ENCODE measurements at places on chromosomes 7 and 10.

GRCh38 chr10:32548208-32548607, 102.3 kb downstream of the CCDC7 start:
- no peak for DNase-seq

- DNase-seq: no peak
These were observed 2.6 kb upstream of the CYP26A1 start for GRCh38 chr10:93071177-93071472.

DNA sequence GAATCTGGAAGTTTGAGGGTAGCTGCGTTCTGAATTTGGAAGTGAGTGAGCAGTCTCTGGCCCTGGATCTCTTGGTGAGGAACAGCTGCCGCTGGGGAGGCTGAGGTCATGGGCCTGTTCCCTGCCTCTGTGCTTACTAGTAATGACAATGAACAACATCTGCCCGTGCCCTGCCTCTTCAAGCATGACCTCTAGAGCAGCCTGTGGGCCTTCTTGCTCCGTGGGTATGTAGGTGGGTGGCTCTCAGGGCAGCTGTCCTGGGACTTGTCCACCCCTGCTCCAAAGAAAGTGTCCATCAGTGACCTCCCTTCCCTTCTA, 186.2 kb downstream of the CXCL12 start:
- no peak for DNase-seq

- DNase-seq: no peak
These were observed 36.8 kb downstream of the COL28A1 start for GRCh38 chr7:7498856-7499255.

DNA sequence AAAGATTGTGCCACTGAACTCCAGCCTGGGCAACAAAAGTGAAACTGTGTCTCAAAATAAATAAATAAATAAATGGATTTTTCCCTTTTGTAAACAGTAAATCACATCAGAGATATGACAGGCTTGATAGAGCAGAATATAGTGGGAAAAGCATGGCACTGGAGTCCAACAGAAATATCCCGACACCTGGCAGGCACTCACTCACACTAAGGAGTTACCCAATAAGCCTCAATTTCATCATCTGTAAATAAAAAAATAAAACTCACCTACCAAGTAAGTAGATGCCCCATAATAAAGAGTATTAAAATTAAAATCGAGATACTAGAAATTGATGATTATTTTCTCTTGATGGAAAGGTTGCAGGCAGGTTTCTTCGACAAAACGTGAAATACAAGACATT, 1.7 kb downstream of the ATE1 start:
- DNase-seq: no peak

GRCh38 chr7:121560267-121560990, 164.3 kb upstream of the FAM3C start:
- DNase-seq: no peak

DNA sequence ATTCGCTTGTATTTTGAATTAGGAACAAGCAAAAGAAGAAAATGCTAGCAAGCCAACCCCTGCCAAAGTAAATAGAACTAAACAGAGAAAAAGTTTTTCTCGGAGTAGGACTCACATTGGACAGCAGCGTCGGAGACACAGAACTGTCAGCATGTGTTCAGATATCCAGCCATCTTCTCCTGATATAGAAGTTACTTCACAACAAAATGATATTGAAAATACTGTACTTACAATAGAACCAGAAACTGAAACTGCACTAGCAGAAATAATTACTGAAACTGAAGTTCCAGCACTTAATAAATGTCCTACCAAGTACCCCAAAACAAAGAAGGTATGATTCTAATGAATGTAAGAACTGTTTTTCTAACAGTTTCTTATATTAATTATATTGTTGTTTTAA, 87.9 kb downstream of the KMT2E start:
- no peak for DNase-seq

DNA sequence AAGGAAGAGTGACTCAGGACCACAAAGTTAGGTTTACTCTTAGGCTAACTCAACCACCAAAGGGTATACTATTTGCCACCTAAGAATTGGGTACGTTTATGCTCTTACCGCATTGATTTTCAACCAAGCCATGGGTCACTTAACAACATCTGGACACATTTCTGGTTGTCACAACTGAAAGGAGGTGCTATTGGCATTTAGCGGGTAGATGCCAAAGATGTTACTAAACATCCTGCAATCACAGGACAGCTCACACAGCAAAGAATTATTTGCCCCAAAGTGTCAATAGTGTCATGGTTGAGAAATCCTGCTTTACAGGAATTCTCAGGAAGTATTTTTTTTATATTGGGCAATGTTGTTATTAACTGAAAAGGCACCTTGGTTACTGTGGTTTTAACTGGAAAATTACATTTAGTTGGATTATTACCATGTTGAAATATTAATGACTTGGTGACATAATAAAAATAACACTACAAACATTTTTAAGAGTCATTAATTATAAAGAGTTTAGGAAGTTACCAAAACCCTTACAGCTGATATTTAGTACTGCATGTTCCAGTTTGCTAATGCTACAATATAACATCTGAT, 185.0 kb upstream of the TMEM196 start:
- DNase-seq: peak; percentile 100

- peak; percentile 40 for DNase-seq
These were observed 47.4 kb downstream of the ORC5 start for GRCh38 chr7:104160375-104160774.

DNA sequence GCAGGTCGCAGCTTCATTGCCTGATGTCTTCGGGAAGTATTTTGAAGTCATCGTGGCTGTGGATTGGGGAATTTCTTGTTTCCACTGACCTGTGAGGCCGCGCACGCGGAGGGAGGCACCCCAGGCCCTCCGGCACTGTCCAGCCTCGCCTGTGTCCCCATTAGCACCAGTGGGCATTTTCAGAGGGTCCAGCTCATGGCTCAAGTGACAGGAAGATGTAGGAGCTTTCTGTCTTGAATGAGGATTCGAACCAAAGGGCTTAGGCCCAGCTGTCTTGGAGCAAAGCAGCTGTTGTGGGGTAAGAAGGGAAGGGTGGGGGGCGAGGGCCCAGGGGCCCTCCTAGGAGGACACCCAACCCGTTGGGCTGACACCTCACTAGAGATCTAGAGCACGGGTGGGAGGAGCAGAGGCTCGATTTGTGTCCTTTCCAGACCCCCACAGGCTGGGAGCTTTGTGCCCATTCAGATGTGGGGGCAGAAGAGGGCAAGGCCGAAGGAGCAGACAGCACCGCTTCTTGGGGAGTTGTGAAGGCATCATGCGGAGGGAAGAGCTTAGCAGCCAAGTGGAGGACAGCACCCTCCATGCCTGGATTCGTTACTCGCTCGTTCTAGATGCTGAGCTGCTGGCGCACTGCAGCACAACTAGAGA, 914 bp downstream of the ZNF37A start:
- DNase-seq: no peak

GRCh38 chr10:8485032-8485431, 430.5 kb downstream of the GATA3 start:
- DNase-seq: no peak

DNA sequence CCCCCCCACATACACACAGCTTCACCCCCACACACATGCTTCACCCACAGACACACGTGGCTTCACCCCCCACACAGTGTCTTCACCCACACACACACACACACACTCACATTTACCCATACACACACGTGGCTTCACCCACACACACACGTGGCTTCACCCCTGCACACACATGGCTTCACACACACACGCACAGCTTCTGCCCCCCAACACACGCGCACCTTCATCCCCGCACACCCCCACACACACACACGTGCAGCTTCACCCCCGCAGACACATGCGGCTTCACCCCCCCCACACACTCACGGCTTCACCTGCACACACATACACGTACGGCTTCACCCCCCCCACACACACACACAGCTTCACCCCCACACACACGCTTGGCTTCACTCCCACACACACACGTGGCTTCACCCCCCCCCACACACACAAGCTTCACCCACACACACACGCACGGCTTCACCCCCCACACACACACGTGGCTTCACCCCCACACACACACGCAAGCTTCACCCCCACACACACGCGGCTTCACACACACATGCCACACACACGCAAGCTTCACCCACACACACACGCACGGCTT, 82.4 kb downstream of the NKX6-2 start:
- DNase-seq: no peak

DNA sequence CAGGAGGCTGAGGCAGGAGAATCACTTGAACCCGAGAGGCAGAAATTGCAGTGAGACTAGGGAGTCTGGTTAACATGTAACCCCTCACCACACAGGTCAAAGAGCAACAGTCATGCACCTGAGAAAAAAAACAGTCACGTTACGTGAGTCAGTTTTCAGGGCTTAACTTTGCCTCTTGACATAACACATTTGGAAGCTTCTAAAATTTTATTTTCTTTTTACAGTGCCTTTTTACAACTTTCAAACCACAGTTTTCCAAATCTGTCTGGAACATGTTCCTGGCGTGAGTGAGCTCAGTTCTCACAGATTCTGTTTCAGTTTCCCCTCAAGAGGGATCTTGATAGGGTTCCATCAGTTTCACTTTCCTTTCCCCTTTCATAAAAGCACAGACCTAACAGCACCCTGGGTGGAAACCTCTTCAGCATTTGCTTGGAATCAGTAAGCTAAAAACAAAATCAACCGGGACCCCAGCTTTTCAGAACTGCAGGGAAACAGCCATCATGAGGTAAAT, 4.4 kb downstream of the IFIT3 start:
- peak; percentile 79 for DNase-seq

GRCh38 chr10:70475661-70476060, 2.9 kb upstream of the PALD1 start:
- DNase-seq: peak; percentile 67

DNA sequence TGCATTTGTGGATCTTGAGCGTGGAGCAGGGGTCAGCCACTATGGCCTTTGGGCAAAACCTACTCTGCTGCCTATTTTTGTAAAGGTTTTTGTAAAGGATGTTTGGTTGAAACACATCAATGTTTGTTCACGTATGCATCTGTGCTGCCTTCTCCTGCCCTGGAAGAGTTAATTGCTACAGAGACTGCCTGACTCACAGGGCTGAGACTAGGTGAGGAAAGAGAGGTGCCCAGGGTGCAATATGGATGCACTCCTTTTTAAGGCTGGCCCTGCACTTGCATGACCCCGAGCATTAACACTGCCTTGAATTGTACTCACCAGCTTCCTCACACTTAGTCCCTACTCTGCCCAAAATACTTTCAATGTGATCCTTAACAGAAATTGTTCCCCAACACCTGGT, 20.9 kb upstream of the NAMPT start:
- DNase-seq: no peak

DNA sequence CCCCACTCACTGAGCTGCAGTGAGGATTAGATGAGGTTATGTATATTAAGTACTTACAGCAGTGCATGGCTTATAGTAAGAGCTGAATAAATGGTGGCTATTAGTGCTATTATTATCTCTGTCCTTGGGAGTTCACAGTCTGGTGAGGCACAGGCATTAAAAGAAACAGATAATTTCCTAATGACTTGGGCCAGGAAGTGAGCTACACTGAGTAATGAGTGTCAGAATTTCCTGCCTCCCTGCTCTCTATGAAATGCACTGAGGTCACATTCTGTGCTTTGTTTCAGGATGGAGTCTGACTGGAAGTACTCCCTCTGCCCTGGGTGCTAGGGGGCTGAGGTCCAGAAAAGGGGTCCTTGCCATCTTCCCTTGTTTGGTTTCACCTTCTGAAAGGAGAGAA, 48.7 kb upstream of the LOXL4 start:
- DNase-seq: peak; percentile 44

DNA sequence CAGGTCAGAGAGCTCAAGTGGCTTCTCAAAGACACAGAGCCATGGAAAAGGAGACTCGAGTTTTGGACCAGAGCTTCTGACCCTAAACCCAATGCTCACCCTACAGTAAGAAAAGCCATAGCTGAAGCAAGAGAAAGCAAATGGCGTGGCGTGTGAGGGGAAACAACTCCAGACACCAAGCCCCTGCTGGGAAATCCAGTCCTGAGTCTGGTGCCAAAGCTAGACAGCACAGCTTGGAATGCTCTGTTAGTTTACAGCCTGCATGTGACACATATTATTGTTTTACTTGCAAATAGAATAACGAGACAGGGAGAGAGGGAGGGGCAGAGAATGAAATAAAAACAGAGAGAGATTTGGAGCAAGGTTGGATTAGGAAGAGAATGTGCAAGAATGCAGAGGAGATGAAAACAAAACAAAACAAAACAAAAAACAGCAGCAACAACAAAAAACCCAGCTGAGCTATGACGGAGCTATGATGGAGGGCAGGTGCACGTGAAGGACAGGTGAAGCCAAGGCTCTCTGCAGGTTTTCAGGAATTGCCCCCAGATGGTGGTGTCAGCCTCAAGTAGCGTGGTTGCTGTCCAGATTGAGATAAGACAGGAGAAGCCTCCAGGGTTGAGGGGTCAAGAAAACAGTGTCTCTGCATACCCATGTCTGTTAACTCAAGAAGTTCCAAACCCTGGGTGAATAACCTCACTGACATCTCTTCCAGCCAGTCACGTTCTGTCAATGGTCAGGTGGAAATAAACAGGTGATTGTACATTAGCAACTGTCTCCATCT, 69.7 kb upstream of the LRRC18 start:
- no peak for DNase-seq

DNA sequence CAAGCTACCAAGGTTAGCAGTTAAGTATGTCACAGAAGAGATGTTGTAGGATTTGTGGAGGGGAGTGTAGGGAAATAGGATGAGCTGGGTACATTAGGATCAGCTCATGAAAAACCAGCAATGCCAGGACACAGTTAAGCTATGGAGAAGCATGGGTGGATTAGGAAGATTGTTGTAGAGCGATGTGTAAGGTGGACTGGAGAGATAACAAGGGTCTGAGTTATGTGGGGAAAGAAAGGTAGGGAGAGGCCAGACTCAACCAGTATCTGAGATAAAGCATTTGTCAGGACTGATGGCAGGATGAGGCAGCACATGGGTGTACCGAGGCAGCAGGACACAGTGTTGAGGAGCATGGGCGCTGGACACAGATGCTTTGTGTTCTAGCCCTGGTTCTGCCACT, 85.4 kb upstream of the PRR15 start:
- DNase-seq: no peak

DNA sequence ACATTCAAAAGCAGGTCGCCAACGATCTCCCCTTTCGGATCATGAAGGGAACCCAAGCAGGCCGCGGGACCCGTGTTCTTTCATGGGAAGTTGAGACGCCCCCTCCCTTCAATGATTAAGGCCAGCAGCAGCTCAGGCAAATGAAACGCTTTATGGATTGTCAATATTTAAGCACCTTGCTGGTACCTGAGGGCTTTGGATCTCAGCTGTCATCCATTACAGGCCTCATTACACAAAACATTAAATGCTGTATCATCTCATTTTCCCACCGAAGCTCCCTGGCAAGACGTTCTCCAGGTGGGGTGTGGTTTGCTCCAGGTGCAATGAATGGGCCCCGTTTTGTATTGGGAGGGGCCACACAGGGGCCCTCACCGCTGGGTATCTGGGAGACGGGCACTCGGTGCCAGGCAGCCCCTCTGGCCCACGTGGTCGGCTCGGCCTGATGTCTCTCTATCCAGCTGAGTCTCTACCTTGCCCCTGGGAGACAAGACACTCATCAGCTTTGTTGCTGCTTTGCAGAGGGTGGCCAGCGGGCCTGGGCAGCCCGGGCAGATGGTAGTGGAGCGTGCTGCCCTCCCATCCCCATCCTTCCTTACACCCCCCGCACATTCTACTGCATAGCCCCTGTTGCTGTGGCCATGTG, 456.1 kb upstream of the FOXK1 start:
- no peak for DNase-seq

DNA sequence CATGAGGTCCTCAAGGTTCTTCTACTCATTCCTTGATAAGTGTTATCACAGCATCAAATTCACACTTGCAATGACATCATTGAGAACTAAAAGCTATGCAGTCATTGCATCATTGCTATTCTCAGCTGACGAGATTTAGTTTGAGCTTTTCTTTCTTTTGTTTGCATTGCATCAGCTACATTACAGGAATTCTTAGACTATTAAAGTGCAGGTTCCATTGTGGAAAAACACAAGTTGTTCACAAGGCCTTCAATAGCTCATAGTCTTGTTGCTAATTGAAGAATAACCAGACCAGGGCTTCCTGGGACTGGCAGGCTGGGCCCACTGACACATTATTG, 139.3 kb downstream of the CXCL12 start:
- peak; percentile 26 for DNase-seq

All from renal cortical epithelial cell (primary cell).